ENCODE measurements at places on chromosomes 4 and X. TPM values are rescaled to one million over a fixed set of nuclear protein-coding genes. Genes with fewer than 3 reads are reported as not detected.

DNA sequence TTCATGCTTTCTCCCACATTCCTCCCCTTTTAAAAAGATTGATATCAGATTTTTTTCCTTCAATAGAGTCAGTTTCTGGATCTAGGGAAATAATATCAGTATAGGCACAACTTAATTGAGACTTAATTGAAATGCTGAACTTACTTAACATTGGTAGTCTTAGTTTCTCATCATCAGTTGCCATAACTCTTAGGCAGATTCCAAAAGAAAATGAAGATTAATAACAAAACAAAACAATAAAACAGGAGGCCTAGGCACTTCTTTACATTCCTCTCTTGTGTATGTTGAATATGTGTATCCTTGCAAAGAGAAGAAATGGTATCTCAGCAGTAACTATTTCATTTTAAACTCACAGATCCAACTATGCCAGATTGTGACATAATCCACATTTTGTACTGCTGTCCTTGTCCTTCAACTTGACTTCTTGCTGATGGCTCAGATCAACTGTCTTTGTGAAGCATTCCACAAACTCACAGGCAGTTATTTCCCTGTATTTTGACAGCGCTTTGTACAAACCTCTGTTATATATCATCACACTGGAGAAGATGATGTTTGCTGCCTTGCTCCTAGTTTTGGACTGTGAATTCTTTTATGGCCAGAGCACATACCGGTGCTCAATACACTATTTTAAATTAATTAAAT lies 9.1 kb upstream of the SLC9B2 start:
- DNase-seq = no peak

GRCh38 chr4:93466446-93466845 lies 362.1 kb upstream of the ATOH1 start:
- no peak for DNase-seq

- no peak for DNase-seq
These were observed 470.9 kb upstream of the ADGRL3 start for GRCh38 chr4:60729194-60729593.

DNA sequence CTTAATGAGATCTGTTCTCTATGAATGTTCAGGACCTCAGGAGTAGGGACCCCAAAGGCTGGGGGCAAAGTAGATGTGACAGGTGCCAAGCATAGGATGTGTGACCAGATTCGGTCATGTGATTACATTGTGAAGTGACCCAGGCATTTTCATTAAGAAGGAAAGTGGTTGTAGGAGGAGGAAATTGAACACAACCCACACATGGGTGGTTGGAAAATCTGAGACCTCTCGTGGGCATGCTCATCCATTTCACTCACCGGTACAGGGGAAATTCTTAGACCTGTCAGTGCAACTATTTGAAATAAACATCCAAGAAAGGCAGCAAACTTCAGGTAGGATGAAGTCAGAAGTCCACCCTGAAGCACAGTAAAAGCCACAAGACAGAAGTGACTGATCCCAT lies 43.5 kb upstream of the CD99 start:
- DNase-seq = no peak

- DNase-seq = no peak
These were observed 790 bp downstream of the CLGN start for GRCh38 chr4:140426610-140427105.

GRCh38 chrX:25527156-25527555 lies 511.4 kb upstream of the ARX start:
- DNase-seq = no peak

DNA sequence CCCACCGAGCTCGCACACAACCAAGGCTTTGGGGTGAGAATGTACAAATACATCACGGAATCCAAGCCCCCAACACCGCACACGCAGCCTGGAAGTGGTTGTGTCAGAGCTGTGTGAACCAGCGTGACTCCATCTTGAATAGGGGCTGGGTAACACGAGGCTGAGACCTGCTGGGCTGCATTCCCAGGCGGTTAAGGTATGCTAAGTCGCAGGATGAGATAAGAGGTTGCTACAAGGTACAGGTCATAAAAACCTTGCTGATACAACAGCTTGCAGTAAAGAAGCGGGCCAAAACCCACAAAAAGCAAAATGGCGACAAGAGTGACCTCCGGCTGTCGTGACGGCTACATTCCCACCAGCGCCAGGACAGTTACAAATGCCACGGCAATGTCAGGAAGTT lies 258.4 kb downstream of the DHRSX start:
- no peak for DNase-seq

DNA sequence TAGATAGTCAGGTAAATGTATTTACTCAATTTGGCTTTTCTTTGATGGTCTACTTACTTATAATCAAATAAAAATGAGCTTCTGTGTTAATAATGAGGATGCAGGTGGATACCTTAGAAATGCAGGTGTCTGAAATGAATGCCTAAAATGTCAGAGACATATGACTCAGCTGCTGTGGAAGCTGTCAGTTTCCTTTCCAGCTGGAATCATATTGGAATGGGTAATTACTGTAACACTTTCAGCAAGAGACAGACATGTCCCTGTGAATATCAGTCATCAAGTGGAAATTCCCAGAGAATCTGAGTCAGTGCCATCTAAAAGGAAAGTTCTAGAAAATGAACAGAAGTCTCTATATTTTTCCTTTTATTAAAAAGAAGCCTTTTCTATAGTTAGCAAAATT lies 783.0 kb upstream of the AADAT start:
- DNase-seq = no peak

DNA sequence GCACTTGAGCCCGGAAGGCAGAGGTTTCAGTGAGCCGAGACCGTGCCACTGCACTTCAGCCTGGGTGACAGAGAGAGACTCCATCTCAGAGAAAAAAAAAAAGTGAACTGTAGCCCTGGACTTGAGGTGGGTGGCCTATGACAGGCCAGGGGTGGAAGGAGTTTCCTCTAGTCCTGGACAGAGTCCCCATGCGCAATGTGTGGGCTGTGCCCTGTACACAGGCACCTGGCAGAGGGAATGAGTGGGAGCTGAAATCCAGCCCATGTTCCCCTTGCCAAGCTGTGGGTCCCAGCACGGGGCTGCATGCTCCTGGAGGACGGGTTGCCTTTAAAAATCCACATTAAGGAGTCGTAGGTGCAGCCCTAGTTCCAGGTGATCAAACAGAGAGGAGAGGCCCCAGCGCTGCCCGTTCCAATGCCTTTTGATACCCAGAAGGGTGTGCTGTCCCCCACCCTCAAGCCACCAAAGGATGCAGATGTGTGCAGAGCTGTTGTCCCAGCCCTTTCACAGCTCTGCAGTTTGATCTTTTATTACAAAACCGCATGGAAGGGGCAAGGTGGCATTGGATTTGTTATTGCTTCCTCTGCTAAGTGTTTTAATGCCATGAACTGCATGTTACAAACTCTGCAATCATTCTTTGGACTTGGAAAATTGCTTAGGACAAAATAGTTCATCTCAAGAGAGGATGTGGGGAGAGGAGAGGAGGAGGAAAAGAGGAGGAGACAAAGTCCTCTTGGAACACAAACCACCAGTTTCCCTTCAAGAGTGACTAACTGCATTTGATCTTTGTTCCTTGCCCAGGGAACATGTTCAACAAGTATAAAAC lies 38.0 kb upstream of the PDK3 start:
- DNase-seq = no peak

GRCh38 chr4:85358831-85359230 lies 116.1 kb upstream of the ARHGAP24 start:
- no peak for DNase-seq

DNA sequence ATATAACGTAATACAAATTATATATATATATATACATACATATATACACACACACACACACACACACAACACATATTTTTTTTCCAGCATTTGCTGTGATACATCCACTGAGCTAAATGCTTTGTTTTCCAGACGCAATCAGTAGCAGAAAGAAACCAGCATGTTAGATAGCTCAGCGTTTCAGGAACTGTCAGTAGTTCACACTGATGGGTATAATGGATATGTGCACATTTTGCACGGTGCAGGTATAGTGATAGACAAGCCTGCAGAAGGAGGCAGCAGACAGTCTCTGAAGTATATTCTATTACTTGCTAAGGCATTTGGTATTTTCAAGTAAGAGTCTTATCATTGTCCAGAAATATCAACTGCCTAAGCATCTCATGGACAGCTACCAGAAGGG lies 741.6 kb upstream of the HS3ST1 start:
- no peak for DNase-seq

GRCh38 chr4:9952415-9952950 lies 68.8 kb downstream of the SLC2A9 start:
- no peak for DNase-seq

DNA sequence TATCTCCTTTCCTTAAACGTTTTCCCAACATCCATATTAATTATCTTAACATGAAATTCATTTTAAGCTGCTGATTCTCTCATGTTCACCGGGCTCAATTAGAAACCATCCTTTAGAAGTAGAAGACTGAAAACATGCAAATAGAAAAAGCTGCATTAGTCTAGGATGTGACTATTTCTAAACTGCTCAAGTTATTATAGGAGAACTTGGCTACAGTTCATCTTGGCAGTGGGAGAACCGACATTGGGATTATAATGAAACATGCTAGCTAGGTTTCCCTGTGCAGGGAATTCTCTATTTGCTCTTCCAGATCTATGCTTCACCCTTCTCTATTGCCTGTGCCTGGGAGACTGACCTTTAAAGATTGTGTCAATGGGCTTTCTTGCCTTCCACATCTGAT lies 151.0 kb upstream of the PPARGC1A start:
- DNase-seq = no peak

GRCh38 chr4:174474457-174475075 lies 47.7 kb downstream of the HPGD start:
- no peak for DNase-seq

DNA sequence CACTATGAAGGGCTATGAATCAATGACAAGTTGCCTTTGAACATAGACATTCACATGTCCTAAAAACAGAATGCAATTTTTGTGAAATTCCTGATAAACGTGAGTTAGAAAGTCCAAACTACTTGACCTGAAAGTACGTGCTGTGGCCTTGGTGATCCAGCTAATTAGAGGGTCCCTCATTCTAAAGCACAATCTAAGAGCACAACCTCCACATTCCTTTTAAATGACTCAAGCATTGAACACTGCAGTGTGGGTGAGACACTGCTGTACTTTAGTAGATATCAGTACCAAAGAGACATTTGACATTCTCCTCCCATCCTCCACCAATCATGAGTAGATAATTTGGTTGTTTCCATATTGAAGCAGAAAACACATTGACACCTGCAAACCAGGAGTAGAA lies 73.5 kb downstream of the FAM47B start:
- no peak for DNase-seq

DNA sequence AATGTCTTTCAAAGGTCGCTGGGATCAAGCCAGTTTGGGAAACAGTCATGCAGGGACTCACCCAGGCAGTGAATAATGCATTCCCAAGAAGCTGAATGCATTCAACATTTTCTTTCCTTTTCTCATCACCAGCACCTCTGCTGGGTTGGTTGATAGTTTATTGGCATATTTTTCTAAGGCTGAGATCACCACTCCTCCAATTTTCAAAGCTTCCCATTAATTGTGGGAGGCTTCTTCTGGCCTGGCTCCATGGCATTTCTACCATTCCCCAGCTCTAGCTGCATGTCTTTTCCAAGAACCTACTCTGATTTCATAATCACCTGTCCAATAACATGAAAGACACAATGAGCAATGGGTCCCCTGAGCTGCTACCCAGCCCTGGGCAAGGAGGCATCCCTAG lies 35.8 kb downstream of the CHRDL1 start:
- no peak for DNase-seq

DNA sequence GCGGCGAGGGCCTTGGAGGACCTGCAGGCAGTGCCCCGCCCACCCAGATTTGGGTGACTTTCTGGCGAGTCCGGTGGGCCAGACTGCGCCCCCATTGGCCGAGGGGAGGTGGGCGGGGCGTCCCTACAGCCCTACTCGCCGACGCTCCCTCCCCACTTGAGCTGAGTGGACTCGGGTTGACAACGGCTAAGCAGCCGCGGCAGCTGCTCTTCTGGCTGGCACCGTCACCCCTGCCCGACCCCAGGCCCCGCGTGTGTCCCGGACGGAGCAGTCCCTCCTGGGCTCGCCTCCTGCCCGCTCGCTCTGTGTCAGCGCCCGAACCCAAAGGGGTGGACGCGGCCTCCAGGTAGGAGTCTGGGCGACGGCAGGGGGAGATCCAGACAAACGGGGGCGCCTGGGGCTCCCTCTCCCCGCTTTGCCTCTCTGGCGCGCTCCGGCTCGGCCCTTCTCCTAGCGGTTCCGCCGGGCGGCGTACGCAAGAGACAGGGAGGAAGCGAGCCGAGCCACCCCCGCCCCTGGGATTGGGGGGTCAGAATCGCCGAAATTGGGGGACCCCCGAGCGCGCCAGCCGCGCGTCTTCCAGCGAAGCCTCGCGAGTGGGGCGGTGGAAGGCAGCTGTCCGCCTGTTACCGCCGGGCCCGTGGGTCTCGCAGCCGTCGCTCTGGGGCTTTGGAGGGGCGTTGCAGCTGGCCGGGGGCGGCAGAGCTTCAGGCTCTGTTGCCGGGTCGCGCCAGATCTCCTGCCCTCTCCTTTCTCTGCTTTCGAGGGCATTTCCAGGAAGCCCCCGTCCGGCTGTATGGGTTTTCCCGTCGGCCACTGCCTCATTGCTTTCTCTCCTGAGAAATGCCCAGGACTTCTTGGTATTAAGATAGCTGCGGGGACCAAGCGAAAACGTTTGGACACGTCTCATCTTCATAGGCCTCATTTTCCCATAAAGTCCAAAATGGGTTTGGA lies 46.3 kb downstream of the STARD8 start:
- DNase-seq = peak; percentile 86

DNA sequence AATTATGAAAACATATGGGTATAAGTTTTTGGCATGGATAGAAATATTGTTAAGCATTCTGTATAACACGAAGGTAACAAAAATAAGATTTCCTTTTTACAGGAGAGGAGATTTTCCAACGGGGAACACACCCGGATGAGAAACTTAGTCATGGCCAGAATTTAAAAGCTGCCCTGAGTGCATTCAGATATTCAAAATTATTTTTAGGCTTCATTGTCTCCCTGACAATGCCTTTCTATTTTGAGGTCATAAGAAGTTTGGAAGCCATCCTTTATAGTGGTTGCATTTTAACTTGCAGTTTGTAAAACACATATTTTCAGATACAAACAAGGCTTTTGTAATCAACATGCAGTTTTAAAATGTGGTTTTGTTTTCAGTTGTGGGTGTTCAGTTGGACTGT lies 357.5 kb upstream of the FAM47C start:
- no peak for DNase-seq

DNA sequence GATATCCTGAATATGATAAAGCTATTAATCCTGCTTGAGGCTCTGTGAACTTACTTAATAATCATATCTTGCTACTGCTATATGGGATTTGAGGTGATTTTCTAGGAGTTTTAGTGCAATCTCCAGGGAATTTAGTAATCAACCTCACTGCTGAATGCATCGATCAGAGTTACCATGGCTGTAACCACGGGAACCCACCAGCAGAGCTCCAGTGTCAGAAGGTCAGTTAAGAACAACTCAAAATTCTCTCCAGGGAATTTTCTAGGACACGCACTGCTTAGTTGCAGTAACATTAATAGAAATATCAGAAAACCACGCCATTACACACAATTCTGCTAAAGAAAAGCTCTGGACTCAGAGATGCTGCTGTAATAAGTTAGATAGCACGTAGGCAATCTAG lies 1477.2 kb upstream of the TENM3 start:
- no peak for DNase-seq

The USP38 gene
- 18.7 TPM for total RNA-seq

The MAMLD1 gene
- total RNA-seq = 2.6 TPM

The TBX22 gene
- total RNA-seq = not detected

The GLRB gene
- 23.1 TPM for total RNA-seq

The F8A2 gene
- not detected for total RNA-seq

The GRID2 gene
- total RNA-seq = 0.24 TPM

The IGFBP7 gene
- 739 TPM for total RNA-seq

The ATOH1 gene
- total RNA-seq = not detected

The CC2D2A gene
- total RNA-seq = 9.0 TPM

The TCEANC gene
- total RNA-seq = 6.4 TPM

The DCX gene
- 0.19 TPM for total RNA-seq
